ENCODE measurements at places on chromosomes 5 and 9. TPM values are rescaled to one million over a fixed set of nuclear protein-coding genes. Genes with fewer than 3 reads are reported as not detected.

GRCh38 chr5:141703133-141703561, 21.1 kb upstream of the ARAP3 start:
- no peak for DNase-seq

Gene ANKRD20A1
- not detected for total RNA-seq

DNA sequence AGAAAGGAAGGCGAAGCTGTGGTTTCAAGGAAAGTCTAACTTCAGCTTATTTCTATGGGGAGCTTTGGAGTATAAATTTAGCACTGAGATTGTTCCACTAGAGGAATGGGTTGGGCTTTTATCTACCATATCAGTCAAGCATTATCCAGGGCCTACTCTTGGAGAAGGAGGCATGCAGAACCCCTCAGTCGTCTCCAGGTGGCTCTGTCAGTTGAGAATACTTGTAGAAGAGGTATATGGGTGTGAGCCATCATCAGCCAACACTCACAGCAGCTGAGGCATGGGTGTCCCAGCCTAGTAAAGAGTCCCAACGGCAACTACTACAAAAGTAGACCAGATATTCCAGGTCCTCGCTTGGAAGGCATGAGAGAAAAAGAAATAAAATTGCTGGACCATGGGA, 548.5 kb upstream of the GRAMD2B start:
- no peak for DNase-seq

Gene CARD19
- 23.7 TPM for total RNA-seq

GRCh38 chr9:123691765-123692303, 238.1 kb downstream of the DENND1A start:
- DNase-seq = no peak

- DNase-seq = no peak
These were observed 88.1 kb downstream of the LPAR1 start for GRCh38 chr9:110950041-110950645.

Gene ASS1
- 93.0 TPM for total RNA-seq

Data from uterus (tissue), 4 donors.